ENCODE measurements at places on chromosomes 5 and 9.

- peak; percentile 69 for DNase-seq
Measured at GRCh38 chr5:145975361-145976066, 39.1 kb downstream of the SH3RF2 start.

DNA sequence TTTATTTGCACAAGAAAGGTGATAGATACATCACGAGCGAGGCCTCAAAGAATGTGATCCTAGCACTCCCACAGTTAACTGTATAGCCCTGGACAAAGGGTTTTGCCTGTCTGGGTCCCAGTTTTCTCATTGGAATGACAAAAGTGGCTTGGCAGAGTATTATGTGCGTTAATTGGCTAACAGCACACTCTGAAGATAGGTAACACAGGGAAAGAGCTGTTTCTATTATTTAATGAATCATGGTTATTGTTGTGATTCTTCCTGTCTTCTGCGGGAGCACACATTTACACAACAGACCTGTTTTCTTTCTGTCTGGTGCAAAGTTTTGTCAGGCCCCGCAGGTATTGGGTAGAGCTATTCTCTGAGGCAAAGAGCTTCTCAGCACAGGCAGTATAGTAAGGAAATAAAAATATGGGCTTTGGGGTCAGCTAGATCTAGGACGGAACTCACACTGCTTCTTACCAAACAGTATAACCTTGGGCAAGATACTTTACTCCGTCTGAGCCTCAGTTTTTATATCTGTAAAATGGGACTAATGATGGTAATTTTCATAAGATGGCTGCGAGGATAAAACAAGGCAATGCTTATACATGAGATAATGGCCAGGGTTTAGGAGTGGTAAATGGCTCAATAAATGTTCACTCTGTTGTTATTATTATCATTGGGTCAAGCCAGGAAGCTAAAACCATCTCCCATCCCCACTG lies 78.9 kb downstream of the PLAC8L1 start:
- no peak for DNase-seq

- DNase-seq = no peak
Measured at GRCh38 chr9:135663857-135664256, 748 bp downstream of the LCN9 start.

GRCh38 chr5:73266925-73267765 lies 94.2 kb downstream of the TMEM174 start:
- no peak for DNase-seq

DNA sequence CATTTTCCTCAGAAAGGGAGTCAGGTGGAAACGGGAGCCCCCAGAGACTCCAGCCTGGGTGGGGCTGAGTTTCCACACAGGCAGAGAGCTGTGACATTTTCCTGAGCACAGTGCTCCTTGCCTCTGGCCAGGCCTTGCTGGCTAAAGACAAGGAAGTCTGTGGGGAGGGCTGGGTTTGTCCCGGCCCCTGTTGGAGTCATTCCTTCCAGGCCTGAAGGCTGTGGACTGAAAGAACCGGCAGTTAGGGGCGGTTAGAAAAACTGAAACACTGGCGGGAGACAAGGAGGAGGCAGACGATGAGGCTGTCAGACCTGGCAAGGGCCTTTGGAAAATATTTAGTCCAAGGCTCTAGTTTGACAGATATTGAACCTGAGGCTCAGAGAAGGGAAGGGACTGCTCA lies 29.9 kb downstream of the COL15A1 start:
- no peak for DNase-seq

DNA sequence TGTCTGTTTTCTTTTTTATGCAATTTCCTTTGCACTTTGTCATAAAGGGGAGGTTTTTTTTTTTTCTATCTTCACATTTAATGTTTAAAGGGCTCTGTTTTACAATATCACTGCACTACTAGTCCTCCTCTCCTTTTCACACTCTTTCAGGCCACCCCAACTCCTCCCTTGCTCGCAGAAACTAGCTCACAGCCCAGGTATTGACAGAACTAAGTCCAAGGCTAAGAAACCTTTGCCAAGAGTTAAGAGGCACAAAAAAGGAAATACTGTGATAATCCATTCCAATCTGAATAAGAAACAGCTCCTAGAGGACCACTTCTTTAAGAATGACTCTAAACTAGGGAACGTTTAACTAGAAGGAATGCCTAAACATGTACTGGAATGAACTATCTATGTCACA lies 1.1 kb upstream of the FGF10 start:
- no peak for DNase-seq

DNA sequence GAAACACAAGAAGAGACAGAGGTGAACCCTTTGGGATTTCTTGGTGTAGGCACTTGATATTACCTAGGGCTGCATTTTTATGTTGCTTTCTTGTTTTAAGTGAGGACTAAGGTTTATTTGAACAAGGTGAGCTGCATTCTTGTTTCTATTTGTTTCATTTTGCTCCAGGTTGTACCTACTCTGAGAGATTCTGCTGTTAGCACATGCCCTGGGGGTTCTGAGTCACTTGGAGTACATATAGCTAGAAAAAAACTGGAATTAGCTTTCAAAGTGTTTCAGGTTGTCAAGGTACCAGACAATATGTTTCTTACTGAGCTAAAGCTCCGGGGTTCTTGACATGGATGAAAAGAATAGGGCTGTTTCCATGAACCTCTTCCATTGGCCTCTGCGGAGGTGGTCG lies 299.4 kb downstream of the ICE1 start:
- DNase-seq = no peak

DNA sequence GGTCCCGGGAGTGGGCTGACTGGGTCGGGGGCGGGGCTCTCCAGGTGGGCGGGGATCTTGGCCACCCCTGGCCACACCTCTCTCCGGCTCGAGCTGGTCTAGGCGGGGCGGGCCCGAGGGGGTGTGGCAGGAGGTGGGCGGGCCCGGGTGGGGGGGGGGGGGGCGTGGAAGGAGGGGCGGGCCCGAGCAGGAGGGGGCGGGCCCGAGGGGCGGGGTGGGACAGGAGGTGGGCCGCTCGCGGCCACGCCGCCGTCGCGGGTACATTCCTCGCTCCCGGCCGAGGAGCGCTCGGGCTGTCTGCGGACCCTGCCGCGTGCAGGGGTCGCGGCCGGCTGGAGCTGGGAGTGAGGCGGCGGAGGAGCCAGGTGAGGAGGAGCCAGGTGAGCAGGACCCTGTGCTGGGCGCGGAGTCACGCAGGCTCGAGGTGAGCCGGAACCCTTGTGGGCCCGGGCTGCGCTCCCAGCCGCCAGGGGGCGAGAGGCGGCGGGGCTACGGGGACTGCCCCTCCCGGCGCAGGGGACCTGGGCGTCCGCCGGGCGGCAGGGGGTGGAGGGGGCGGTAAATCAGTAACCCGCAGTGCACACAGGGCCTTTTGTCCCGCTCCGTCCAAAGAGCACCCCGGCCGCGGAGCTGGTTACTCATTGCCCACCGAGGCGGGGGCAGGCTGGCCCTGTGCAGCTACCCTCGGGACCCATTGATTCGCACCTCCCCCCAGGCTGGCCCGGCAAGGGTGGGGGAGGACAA lies at the start of gene FGFR4:
Gene FGFR4 (plus strand): TSS at position 262 of the 744 bp plus-strand sequence. CDS start 2,688 bp downstream, outside the sequence.
- DNase-seq = peak; percentile 92

- DNase-seq = no peak
Measured at GRCh38 chr9:111008158-111009075, 29.9 kb downstream of the LPAR1 start.

GRCh38 chr5:168656633-168657032 lies 77.5 kb upstream of the PANK3 start:
- peak; percentile 95 for DNase-seq

Data from HT-29 (cell line).